ENCODE measurements at places on chromosomes 2 and 18.

DNA sequence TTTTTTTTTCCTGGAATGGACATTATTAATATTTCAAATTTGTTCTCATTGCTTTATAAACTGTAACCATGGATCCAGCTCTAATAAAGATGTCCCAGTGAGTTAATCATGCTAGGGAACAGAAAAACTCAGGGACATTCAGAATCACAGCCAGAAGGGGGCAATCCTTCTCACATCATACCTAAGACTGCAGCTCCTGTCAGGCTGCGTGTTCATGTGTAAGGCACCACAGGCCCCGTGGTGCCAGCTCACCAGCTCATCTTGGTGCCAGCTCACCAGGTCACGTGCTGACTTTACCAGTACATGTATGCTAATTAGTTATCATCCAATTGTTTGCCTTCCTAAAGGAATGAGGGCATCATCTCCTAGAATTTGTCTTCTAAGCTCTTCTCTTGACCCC lies 84.7 kb upstream of the NEDD4L start:
- peak; percentile 31 for DNase-seq

- no peak for DNase-seq
Measured at GRCh38 chr2:74862020-74862964, 28.4 kb downstream of the HK2 start.

DNA sequence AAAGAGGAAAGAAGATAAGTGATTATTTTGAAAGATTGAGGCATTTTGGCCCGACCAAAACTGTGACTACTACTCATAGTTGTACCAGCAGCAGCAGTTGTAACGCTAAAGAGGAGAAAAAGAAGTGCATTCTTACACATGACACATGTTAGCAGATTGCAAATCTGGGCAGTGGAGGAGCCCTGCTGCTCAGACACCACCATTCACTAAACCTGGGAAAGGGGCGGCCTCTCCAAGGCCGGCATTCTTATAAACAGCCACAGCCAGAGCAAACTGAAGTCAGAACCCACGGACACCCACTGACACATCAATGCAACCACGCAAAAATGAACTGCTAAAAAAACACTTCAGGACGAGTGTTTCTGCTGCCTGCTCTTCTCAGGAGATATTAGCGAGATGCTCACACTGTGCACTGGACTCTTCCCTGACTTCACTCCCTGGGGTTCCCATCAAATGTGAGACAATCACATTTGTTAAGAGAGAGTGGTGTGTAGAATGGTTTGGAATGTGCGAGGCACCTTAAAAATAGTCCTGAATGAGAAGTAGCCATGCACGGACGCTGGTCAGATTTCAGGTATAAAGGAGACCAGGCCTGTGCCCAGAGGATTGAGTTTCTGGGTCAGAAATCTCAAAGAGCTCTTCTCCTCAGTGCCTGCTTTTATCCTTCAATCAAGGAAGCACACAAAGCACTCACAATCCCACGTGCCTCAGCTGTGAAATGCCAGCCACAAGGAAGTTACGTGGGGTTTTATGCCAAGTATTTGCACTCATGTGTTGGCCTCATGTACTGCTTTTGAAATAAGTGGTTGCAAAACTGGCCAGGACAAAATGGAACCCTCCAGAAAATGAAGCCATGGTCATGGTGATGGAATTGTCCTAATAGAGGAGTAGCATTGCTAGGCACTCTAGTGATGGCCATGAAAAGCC lies 83.4 kb downstream of the MTCL1 start:
- no peak for DNase-seq

DNA sequence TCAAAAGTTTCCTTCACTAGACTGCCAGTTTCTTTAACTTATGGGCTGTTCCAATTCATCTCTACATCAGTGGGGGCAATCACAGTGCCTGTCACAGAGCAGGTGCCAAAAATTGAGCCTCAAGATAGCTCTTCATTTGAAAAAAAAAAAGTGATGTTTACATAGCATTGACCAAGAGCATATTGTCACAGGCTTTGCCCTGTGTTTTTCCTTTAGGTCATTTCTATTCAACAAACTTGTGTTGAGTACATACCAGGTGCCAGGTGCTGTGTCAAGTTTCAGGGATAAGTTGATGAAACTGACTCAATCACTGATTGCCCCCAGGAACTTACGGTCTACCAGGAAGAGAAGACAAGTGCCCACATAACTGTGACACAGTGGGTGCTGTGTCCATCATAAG lies 22.2 kb upstream of the NT5C1B start:
- no peak for DNase-seq

DNA sequence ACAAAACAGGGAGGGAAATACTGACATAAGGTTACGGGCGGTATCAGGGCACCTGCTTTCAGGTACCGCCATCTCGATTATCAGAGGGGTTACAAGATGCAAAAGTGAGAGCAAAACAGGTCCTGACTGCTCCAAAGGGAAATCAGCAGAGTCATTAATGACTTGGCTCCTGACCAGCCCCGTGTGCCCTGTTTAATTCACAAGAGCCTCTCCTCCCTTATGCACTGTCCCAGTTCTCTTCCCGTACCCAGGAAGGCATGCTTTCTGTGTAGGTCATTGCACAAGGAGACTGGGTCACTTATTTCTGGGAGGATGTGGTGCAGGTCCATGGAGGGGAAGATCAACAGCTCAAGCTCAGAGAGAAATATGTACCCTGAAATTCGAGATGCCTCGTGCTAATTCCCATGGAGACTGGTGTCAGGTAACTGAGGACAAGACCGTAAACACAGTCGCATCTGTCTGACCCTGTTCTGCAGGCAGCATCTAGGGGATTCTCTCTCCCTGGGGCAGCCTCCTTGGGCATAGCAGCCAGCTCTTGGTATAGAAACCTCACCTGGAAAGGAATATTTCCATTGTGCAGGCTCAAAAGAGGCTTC lies 79.9 kb downstream of the HNRNPLL start:
- peak; percentile 13 for DNase-seq

DNA sequence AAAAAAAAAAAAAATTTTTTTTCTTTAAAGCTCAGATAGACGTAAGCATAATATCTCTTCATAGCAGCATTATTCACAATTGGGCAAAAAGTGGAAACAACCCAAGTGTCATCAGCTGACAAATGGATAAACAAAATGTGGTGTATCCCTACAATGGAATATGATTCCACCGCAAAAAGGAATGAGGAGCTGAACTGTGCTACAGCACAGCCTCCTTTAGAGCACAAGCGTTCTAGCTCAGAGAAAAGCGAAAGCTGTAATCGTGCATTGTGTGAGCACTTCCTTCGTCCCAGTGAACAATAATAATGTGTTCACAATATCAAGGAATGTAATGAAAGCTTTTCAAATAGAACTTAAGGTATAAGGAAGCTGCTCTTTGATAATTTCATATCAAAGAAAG lies 11.7 kb upstream of the CHMP1B start:
- no peak for DNase-seq

GRCh38 chr2:167678158-167678557 lies 569.2 kb downstream of the STK39 start:
- DNase-seq = no peak

- DNase-seq = no peak
Measured at GRCh38 chr2:182477774-182478173, 50.9 kb upstream of the PDE1A start.

Measured in NCI-H526 treated with DMSO at 0.1 percent for 48 hours (cell line).